ENCODE measurements at places on chromosomes 6 and 20.
A peak's percentile ranks its signal among the peaks of the same experiment; 100 is the strongest.

- DNase-seq: no peak
Observed at GRCh38 chr6:57248311-57248895, 26.3 kb upstream of the RAB23 start.

- DNase-seq: peak; percentile 19
Observed at GRCh38 chr6:11653028-11653583, 115.6 kb downstream of the TMEM170B start.

GRCh38 chr6:53706525-53706924 lies 41.0 kb upstream of the KLHL31 start:
- no peak for DNase-seq

DNA sequence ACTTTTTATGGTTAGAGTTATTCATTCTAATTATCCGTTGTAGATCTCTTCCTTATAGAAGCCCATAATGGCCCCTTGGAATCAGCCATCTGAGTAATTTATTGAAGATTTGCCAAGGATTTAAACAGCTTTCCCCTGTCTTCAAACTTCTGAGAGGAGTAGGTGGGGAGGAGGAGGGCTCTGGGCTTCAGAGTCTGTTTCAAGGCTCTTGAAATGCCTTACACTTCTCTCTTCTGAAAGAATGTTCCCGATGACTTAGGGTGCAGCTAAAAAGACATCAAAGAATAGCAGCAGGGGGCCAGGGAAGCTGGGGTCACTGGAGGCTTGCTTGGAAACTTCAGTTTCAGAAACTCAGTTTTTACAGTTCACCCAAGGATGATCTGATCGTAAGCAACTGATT lies 165.3 kb downstream of the ZDHHC14 start:
- DNase-seq: no peak

- DNase-seq: no peak
Observed at GRCh38 chr6:166057431-166057830, 110.2 kb downstream of the TBXT start.

DNA sequence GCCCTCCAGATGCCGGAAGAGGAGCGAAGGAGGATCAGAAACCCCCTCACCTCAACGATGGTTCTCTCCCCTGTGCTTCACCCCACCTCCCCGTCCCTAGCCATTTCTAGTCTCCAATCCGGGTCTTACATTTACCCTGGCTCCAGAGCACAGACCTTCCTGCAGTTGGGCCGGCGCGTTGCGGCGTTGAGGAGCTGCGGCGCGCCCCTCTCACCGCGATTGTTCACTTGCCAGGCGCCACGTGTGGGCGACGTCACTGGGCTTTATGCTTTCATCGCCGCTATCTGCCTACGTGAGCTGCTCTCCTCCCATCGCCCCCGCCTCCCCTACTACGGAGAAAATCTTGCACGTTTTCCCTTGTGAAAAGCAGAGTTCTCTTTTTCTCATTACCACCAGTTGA lies at the start of gene CRISP2:
Gene CRISP2, minus strand, starts transcription at position 198 of the 400 bp plus-strand sequence. CDS start 4,347 bp downstream, outside the sequence.
- DNase-seq: no peak

- no peak for DNase-seq
Observed at GRCh38 chr6:97864826-97865225, 581.8 kb upstream of the MMS22L start.

- no peak for DNase-seq
Observed at GRCh38 chr6:31948753-31949413, 3.0 kb downstream of the CFB start.
